ENCODE measurements at places on chromosomes 12 and 14.

DNA sequence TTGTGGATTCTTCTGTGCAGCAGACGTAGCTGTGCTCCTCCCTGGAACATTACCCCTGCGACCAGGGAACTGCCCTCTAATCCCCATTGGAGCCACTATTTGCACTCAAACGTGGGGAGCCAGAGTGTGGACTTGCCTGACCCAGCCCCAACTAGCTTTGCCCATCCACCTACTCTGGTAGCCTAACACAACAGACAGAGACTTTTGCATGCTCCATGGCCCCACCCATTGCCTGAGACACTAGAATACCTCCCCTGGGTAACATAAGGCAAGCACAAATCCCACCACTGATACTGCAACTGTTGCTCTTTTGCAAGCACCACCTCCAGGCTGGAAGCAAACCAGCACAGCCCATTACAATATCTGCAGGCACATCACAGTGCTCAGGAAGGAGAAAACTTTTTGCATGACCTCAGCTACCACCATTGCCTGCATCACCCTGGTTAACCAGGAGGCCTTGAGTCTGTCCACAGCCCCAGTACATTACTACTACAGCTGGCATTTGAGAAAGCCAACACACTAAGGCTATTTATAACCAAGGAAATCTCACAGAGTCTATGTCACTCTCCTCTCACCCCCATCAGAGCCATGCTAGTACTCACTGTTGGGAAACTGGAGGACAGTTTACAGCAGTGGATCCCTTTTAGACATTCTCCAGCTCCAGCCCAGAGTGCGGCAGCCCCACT lies 15.0 kb downstream of the CEP128 start:
- DNase-seq: no peak

- no peak for DNase-seq
Measured at GRCh38 chr14:56100556-56100955, 17.7 kb upstream of the PELI2 start.

DNA sequence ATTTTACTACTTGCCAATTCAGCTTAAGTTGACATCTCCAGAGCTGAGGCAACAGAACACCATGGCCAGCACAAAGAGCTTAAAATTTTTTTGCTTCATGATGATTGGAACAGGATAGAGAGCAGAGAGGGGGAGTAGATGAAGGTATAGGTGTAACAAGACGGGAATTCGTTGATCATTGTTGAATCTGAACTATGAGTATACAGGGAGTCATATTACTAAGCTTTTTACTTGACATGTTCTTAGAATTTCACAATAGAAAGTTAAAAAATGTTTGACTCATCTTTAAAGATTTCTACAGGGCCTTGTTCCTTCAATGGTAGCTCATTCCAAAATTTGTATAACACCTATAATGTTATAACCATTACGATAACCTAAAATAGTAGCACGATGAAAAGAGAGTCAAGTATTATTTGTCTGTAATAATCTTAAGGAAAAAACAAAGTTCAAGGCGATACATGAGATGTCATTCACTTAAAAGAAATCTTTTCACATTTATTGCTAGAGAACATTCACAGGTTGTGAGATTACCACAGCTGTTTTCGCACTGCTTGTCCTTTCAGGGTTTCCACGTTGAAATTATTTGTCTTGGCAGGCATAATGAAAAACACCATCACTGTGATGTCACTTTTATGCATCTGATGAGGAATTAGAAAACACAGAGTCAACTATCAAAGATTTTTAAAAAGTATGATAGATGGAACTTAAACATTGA lies 33.9 kb downstream of the SPX start:
- DNase-seq: no peak

DNA sequence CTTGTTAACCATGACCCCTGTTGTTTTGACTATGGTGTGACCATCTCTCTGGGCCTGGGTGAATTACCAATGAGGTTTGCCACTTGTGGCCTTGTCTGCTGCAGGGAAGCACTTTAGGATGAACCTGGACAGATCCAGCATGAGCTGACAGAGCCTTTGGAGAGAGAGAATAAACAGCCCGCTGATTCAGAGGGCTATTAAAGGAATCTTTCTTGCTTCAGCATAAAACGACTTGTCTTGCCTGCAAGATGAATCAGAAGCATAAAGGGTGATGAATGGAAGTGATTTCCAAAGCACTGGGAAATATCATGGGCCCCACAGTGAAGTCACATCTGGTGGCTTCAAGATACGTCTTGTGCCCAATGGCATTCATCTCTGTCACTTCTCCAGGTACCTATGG lies 69.0 kb upstream of the WSCD2 start:
- DNase-seq: no peak

DNA sequence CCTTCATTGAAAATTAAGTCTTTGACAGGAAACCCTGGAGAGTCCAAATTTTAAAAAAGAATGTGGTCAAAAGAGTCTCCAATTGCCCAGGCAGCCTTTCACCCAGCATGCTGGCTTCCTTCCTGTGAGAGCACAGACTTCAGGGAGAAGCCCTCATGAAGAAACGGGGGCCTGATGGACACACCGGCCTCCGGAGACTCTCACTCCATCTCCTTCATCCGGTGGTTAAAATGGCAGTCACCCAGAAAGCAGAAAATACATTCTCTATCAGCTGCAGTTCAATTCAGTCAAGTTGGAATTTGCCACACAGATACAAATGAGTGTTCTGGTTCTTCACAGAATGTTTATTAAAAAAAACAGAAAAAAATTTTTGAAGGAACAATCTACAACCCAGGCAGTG lies 56.5 kb downstream of the CPM start:
- DNase-seq: no peak

DNA sequence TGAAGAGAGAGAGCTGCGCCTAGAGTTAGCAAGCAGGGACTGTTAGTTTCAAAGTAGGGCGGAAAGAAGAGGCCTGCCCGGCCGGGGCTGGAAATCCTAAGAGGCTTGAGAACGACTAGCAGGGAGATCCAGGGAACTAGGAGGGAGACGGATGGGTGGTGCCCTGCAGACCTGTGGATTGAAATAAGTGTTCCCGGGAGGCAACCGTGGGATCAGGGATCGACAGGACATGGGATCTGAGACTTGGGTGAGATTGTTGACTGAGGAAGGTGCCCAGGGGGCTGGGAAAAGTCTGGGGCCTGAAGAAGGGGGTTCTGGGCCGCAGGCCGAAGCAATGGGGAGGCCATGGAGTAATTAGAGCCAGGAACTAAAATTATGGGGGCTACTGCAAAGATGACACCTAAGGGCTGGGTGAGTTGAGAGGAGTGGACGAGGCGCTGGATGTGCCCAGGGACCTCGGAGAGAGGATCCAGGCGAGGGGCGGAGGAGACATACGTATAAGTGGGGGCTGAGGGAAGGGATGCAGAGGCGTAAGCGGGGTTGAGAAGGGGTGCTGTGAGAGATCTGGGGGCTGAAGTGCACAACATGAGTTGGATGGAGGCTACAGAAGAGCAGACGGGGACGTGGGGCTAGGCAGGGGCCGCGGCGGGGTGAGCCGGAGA lies 635 bp downstream of the LTA4H start:
- no peak for DNase-seq

DNA sequence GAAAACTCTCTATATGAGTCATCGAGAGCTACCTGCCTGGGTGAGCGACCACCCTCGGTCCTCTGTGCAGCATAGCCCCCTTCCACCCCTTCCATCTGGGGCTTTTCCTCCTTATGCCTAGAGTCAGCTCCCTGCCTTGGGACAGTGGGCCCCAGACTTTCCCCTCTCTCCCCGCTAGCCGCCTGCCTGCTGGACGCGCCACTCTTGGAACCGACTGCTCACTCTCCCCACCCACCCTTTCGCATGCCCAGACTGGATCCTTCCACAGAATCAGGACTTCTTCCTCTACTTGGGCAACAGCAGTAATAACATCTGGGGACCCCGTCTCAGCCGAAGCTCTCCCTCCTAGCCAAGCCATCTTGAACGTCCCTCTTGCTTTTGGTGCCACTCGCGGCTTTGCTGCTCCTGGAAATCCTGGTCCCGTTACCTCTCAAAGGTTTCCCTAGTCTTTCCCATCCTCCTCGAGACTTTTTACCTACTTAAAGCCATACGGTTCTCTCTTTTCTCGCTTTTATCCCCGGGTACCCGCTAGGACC lies 671 bp downstream of the ESYT1 start:
- DNase-seq: peak; percentile 33

DNA sequence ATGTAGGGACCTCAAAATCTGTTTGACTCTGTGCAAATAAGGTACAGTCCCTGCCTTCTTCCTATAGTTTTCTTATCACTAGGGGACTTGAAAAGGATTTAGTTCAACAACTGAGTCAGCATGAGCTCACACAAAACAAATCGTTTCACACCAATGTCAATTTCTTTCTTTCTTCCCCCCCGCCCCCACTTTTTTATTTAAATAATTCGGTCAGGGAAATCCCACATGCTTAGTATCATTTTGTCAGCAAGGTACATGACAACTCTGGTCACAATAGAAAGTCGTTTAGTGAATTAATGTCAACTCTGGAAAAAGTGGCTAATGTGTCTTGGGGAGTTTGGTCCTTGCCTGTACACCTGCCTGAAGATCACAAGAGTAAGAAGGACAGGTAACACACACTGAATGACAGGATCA lies 232.2 kb upstream of the PLEKHG7 start:
- DNase-seq: peak; percentile 40

- no peak for DNase-seq
Measured at GRCh38 chr14:104200106-104200505, 61.7 kb downstream of the KIF26A start.

DNA sequence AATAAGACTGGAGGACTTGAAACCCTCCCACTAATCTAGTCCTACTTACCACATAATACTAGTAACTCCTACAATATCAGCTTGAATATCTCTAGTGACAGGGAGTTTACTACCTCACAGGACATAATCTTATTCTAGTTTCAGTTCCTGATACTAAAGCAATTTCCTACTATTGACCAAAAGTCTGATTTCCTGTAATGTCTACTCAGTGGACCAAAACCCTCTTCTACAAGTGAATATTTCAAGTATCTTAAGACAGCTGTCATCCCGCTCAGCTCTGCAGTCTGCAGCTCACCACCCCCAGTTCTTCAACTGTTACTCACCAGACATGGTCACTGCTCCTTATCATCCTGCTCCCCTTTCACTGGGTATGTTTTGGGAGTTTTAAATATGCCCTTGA lies 70.8 kb upstream of the TMCC3 start:
- DNase-seq: no peak

DNA sequence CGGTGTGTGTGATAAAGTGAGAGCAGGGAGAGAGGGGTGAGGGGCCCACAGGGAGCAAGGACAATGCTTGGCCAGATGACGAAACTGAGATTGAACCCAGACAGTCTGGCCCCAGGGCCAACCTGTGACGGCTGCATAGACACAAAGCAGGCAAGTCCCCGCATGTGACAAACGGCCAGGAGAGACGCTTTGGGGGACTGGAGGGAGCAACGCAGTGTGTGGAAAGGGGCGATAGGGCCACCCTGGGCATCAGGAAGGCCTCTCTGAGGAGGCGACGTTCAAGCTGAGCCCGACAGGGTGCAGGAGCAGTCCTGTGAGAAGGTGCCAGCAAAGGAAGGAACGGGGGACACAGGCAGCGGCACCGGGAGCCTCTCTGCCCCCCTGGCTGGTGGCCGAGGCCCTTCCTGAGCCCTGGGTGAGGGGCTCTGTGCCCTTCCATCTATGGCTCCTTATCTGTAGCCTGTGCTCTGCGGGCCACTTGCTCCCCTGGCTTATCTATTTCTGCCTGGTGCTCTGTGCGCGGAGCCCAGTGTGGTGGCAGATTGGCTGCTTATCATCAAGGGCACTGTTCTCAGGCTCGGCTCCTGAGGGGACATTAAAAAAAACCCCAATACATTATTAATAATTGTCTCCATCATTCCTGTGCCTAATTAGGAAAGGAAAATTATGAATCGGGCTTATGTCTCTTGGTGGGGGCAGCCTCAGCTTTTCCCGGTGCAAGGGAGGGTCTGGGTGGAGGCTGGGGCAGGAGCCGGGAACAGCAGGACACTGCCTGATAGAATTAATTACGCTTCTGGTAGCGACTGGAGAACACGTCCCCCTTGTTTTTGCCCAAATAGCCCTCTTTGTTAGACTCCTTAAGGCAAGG lies 39.8 kb downstream of the PRIMA1 start:
- DNase-seq: no peak

DNA sequence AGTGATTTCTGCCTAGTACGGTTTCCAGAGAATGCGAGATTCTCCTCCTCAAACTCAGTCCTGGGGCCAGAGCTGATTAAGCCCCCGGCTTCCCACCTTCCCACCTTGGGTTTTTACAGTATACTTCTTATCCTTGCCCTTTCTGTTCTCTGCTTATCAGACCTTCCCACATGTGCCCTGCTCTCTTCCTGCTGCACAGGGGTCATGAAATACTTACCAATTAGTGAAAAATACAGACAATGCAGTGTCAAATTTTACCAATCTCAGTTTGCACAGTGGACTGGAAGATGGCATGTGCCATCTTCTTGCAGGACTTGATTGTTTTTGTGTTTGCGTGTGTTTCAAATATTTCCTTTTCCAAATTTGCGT lies 14.7 kb downstream of the SUSD6 start:
- no peak for DNase-seq

GRCh38 chr12:108630481-108631207 lies 3.0 kb downstream of the SELPLG start:
- DNase-seq: peak; percentile 28

DNA sequence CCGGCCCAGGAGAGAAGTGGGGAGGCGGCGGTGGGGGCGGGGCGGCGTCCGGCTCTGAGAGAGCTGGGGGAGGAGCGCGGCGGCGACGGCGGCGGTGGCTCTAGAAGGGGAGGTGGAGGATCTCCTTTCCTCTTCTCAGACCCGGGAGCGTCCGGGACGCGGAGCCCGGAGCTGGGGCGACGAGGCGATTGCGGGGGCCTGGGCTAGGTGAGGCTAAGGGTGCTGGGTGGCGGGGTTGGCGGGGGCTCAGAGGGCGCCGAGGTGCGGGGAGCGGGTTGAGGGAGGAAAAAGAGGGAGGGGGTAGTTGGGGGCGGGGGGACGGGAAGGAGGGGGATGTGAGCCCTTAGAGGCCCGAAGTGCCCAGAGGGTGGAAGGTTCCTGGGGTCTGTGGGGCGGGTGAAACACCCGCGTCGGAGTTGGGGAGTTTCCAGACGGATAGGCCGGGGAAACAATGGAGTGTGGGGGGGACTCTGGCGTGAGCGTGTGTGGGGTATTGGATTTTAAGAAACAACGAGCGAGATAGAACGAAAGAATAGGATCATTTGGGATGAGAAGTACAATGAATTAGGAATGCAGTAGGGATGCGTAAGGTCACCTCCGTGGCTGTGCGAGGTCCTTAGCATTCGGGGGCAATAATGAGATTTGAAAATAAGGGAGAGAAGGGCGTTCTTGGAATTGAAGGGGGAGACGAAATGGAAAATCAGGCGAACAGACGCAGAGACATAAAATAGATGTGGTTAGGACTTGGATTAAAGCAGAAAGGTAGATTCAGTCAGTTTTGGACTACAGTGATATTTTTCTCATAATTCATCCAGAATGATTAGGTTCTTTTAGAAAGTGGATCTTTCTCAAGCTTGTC lies at the start of gene SPATS2:
SPATS2 (plus strand) TSS at position 82 of the 859 bp plus-strand sequence. CDS start 93,551 bp downstream, outside the sequence.
- no peak for DNase-seq

DNA sequence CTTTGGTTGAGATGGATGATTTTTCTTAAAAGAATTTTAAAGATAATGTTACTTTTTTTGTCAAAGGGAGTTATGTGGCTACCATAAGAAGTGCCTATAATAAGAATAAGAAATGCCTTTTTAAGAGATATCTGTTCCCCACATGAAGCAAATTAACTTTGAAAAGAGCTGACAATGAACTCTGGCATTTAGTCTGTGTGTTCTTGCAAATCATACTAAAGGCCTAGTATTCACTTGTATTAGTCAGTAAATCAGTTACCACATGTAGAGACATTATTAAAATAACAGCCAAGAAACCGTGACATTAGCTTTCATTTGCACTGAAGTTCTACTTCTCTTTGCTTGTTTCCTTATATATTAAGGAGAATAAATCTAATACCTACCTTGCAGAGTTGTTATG lies 296.3 kb downstream of the CCDC91 start:
- DNase-seq: no peak

Measured in CD4-positive, alpha-beta T cell treated with Interleukin-4 for 4 hours (primary cell).